ENCODE measurements at places on chromosomes 11 and 22.

DNA sequence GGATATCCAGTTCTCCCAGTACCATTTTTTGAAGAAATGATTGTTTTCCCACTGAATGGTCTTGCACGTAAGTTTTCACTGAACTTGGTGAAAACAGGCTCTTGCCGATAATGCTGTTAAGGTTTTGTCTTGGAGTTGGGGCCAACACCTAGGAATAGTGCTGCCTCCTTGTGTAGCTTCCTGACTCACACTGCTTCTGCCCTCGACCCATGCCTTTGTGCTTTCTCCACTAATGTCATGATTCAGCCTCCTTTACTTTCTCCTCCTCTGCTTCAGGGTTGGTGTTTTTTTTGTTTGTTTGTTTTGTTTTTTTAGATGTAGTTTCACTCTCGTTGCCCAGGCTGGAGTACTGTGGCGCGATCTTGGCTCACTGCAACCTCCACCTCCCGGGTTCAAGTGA lies 30.2 kb downstream of the SLC5A1 start:
- no peak for DNase-seq

DNA sequence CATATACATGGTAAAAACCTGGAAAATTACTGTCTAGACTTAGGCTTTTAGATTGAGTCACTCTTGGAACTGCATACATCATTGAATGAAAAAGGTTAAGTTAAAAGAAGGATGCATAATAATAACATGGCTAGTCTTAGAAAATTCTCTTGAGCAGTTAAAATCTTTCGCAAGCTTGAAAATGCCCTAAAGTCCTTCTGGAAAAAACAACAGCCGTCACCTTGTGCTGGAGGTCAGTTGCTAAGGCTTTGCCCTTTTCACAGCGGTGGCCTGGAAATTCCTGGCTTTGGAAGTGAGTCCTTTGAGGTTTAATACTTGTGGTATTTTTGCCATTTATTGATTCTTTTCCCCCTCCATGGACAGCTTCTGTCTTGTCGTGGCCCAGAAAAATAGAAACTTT lies 17.4 kb upstream of the FBLN1 start:
- no peak for DNase-seq

GRCh38 chr11:34907934-34908593 lies 8.1 kb downstream of the APIP start:
- no peak for DNase-seq

DNA sequence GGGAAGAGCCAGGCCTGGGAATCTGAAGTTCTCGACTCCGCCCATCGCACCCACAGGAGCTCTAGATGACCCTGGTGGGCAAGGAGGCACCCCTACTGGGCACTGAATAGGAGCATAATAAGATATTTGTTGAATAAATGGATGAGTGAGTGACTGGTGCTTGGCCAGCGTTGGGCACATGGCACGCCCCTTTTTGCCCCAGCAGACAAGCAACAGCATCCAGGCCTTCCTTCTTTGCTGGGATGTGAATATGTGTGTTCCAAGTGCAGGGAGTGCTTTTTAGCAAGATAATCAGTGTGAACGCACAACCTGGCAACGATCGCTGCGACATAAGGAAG lies 443 bp upstream of the CELF1 start:
- no peak for DNase-seq

All from cerebellar nuclear complex (tissue), 1 donor.